Activated naive CD4-positive, alpha-beta T cell treated with anti-CD3 and anti-CD28 coated beads, Interleukin-2, amount 10 ng/mL, durations not matched to agents 7 days and 5 days (primary cell): ENCODE measurements at places on chromosomes 2 and 18.

GRCh38 chr2:231470246-231470900 lies 6.1 kb upstream of the NCL start:
- no peak for DNase-seq

- DNase-seq, result no peak
Observed at GRCh38 chr2:161836664-161837063, 212.4 kb downstream of the SLC4A10 start.

DNA sequence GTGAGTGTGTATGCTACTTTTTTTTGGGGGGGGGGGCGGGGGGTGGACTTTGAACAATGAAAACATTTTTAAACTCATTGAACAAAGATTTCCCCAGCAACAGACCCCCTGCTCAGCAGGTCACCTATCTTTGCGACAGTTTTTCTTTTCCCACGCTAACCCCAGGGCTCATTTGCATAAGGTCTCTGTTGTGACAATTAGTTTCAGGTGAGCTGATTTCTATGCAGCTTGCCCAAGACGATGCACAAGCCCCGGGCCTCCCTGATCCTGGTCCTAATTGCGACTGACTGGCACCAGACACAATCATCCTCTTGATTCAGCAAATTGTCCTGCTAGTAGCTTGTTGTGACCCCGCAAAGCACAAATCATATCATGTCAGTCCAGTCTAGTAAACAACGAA lies 40.3 kb downstream of the ZEB2 start:
- no peak for DNase-seq

DNA sequence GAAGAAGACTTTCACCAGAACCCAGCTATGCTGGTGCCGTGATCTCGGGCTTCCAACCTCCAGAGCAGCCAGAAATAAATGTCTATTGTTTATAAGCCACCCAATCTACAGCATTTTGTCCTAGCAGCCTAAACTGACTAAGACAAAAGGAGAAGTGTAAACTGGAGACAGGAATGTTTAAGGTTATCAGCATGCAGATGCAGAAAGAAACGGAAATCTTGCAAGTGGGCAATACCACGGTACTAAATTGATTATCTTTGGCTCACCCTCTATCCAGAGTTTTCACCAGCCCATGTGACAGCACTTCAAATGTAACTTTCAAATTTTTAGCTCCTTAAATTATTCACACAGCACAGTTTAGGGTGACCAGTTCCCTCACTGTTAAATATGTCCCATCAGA lies 5.7 kb upstream of the CAPN14 start:
- no peak for DNase-seq

DNA sequence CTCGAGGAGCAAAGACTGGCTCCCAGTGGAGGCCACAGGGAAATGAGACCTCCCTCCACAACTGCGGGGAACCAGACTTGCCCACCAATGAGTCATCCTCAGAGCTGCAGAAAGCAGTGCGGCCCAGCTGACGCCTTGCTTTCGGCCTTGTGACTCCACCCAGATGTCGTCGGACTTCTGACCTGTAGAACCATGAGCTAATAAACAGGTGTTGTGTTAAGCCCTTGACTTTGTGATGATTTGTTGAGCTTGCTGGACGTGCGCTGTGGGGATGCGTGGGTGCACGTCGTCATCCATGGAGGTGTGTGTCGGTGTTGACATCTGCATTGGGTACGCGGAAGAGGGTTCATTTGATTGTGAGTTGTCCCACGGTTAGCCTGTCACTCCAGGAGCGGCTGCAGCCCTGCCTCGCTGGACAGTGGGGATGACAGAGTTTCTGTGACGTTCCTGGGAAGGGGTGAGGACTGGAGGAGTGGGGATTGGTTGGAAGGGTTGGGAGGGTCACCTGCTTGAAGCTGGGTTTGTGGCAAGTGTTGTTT lies 154.1 kb downstream of the SH3BP4 start:
- no peak for DNase-seq
